Sigmoid colon (tissue), 7 donors: ENCODE measurements at places on chromosomes 5 and 9. TPM values are rescaled to one million over a fixed set of nuclear protein-coding genes. Genes with fewer than 3 reads are reported as not detected.

DNA sequence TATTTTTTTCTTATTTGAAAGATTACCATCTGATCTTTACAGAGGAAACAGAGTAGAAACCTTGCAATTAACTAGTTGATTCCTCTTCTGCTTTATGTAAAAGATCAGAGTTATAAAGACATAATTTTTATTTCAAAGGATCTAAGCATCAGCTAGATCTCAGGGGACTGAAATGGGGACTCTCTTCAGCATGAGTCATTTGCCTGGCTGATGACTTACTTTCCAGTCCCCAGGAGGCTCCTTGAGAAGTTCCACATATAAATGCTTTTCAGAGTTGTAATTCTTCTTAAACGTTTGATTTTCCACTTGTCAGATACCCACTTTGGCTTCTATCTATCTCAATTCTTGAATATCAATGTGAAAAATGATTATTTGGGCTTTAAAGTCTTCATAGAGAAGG, 389.4 kb downstream of the RAB3C start:
- no peak for DNase-seq
- peaks cover 43% of the 10 kb centered on the region for H3K36me3 ChIP-seq
- H3K4me3 ChIP-seq, result no peak overlapping the region
- no peaks in the 10 kb centered on the region for H3K4me1 ChIP-seq

- no peak overlapping the region for H3K4me3 ChIP-seq
- no peaks in the 10 kb centered on the region for H3K27me3 ChIP-seq
Observed at GRCh38 chr5:73672132-73672531, 46.1 kb downstream of the ARHGEF28 start.

Gene SCGB3A2
- 3.6 TPM for polyA plus RNA-seq

- H3K4me3 ChIP-seq, result no peak overlapping the region
- DNase-seq, result no peak
- no peaks in the 10 kb centered on the region for H3K27me3 ChIP-seq
- no peaks in the 10 kb centered on the region for H3K4me1 ChIP-seq
- no peak overlapping the region for H3K27ac ChIP-seq
Observed at GRCh38 chr5:122458278-122458872, 146.3 kb downstream of the SNCAIP start.

Gene LHX6
- polyA plus RNA-seq, result 0.60 TPM

- DNase-seq, result no peak
- H3K36me3 ChIP-seq, result no peaks in the 10 kb centered on the region
- H3K4me3 ChIP-seq, result no peak overlapping the region
- H3K27ac ChIP-seq, result peak overlapping the region; percentile 41
Observed at GRCh38 chr9:111068771-111069170, 30.5 kb upstream of the LPAR1 start.

DNA sequence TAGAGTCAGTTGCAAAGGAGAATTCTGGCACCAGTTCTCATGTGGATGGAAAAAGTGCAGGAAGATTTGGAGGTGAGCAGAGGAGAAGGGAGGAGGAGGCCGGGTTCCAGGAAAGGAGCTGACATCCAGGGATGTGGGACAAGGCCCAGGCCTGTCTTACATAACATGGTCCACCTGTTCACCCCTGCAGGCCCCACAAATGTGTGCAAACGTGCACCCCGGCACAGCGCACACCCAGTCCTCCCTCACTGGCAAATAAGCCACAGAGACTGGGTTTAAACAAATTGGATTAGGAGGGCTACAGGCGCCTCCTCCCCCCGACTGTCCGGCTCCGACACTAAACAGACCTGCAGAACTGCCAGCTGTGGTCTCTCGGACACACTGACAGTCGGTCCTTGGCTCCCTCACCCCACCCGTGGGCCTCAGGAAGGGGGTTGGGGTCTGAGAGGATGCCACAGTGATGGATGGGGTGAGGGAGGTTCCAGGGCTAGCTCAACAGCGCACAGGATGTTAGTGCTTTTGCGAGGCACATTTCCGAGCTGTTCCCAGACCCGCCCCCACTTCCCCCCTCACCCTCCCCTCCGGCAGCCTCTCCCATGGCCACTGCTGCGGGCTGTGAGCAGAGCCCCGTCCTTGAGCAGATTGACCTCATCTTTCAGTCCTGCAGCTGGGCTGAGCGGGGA, 43.4 kb upstream of the IL17B start:
- H3K27ac ChIP-seq, result peak overlapping the region; percentile 98
- DNase-seq, result peak; percentile 97
- peaks cover 89% of the 10 kb centered on the region for H3K36me3 ChIP-seq

Gene IRX2
- not detected for polyA plus RNA-seq
